Uterus (tissue), 4 donors: ENCODE measurements at places on chromosomes 7 and 10.

DNA sequence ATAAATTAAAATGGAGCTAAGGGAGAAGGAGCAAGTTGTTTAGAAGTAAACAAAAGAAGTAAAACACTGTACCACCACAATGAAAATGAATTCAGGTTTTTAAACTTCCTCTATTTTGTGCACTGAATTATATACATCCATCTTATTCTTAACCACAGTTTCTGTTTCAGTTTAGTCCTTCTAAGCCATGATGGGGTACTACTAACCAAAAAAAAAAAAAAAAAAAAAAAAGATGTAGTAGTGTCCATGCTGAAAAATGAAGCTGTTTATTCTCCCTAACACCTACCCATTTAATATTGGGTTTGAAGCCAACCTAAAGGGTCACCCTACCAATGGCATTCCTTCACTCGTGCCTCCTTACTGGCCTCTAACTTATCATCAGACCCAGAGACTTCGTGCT, 3.4 kb upstream of the BMPR1A start:
- no peak overlapping the region for H3K27ac ChIP-seq
- no peak overlapping the region for H3K4me3 ChIP-seq
- H3K27me3 ChIP-seq, result no peaks in the 10 kb centered on the region
- H3K4me1 ChIP-seq, result no peaks in the 10 kb centered on the region
- H3K36me3 ChIP-seq, result no peaks in the 10 kb centered on the region

GRCh38 chr7:3154881-3155494, 111.3 kb upstream of the CARD11 start:
- no peaks in the 10 kb centered on the region for H3K27me3 ChIP-seq
- no peak overlapping the region for H3K4me3 ChIP-seq
- no peaks in the 10 kb centered on the region for H3K4me1 ChIP-seq
- H3K36me3 ChIP-seq, result no peaks in the 10 kb centered on the region
- DNase-seq, result no peak
- H3K27ac ChIP-seq, result no peak overlapping the region

DNA sequence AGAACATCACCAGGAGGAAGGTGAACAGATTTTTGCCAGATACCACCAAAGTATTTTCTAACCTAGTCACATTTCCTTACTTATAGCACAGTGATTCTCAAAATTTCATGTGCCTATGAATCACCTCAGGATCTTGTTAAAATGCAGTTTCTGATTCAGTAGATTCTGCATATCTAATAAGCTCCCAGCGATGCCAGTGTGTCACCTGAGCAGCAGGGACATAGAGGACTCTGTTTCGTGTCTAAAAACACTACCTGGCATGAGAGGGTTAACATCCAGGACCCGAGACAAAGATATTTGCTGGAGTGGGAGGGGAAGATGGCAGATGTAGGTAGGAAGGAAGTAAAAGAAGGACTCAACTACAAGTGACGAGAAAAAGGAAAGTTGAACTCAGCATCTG, 252.1 kb upstream of the KMT2E start:
- no peak for DNase-seq
- H3K4me3 ChIP-seq, result no peak overlapping the region
- no peaks in the 10 kb centered on the region for H3K4me1 ChIP-seq
- H3K27me3 ChIP-seq, result no peaks in the 10 kb centered on the region
- H3K36me3 ChIP-seq, result no peaks in the 10 kb centered on the region

- H3K36me3 ChIP-seq, result no peaks in the 10 kb centered on the region
- H3K27me3 ChIP-seq, result no peaks in the 10 kb centered on the region
- no peak overlapping the region for H3K27ac ChIP-seq
- no peak overlapping the region for H3K4me3 ChIP-seq
- no peaks in the 10 kb centered on the region for H3K4me1 ChIP-seq
Observed at GRCh38 chr7:124076841-124077240, 44.0 kb upstream of the TMEM229A start.

- no peaks in the 10 kb centered on the region for H3K27me3 ChIP-seq
- no peak overlapping the region for H3K4me3 ChIP-seq
- no peaks in the 10 kb centered on the region for H3K36me3 ChIP-seq
- DNase-seq, result no peak
Observed at GRCh38 chr7:32680259-32681173, 185.2 kb downstream of the AVL9 start.

- no peaks in the 10 kb centered on the region for H3K27me3 ChIP-seq
- peaks cover 12% of the 10 kb centered on the region for H3K4me1 ChIP-seq
- no peaks in the 10 kb centered on the region for H3K36me3 ChIP-seq
- DNase-seq, result no peak
- peak overlapping the region; percentile 43 for H3K27ac ChIP-seq
- no peak overlapping the region for H3K4me3 ChIP-seq
Observed at GRCh38 chr10:102763037-102763607, 19.4 kb downstream of the WBP1L start.

- H3K4me1 ChIP-seq, result no peaks in the 10 kb centered on the region
- DNase-seq, result no peak
- no peak overlapping the region for H3K4me3 ChIP-seq
Observed at GRCh38 chr10:108411894-108412293, 1247.4 kb upstream of the SORCS1 start.

- H3K27me3 ChIP-seq, result no peaks in the 10 kb centered on the region
- H3K27ac ChIP-seq, result no peak overlapping the region
- no peak overlapping the region for H3K4me3 ChIP-seq
- no peak for DNase-seq
- no peaks in the 10 kb centered on the region for H3K36me3 ChIP-seq
Observed at GRCh38 chr7:50473531-50473930, 23.4 kb upstream of the FIGNL1 start.

DNA sequence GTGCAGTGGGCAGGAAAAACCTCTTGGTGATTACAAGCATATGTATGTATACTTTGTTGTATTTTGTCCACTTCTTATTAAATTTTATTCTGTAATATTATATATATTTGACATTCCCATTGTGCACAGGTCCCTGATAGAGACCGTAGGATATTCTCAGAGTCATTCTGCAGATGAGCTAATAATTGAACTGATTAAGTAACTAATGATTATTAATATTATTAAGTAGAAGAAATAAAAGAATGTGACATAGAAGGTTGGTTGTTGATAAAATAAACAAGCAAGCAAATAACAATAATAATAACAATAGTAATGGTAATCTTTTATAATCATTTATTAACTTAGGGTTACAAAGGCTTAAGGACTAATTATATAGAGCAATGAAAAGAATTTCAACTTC, 780.6 kb upstream of the ZWINT start:
- H3K36me3 ChIP-seq, result no peaks in the 10 kb centered on the region
- no peak overlapping the region for H3K27ac ChIP-seq
- H3K4me1 ChIP-seq, result no peaks in the 10 kb centered on the region
- no peaks in the 10 kb centered on the region for H3K27me3 ChIP-seq
- DNase-seq, result no peak

GRCh38 chr7:65269150-65269856, 104.4 kb upstream of the ZNF92 start:
- H3K4me1 ChIP-seq, result no peaks in the 10 kb centered on the region
- no peak overlapping the region for H3K27ac ChIP-seq
- no peak overlapping the region for H3K4me3 ChIP-seq
- H3K27me3 ChIP-seq, result no peaks in the 10 kb centered on the region
- peak; percentile 22 for DNase-seq

GRCh38 chr7:37356911-37357636, 91.6 kb downstream of the ELMO1 start:
- no peak overlapping the region for H3K27ac ChIP-seq
- H3K4me1 ChIP-seq, result no peaks in the 10 kb centered on the region
- no peak for DNase-seq
- H3K4me3 ChIP-seq, result no peak overlapping the region
- no peaks in the 10 kb centered on the region for H3K36me3 ChIP-seq
- no peaks in the 10 kb centered on the region for H3K27me3 ChIP-seq

- no peak for DNase-seq
- H3K27me3 ChIP-seq, result no peaks in the 10 kb centered on the region
- no peaks in the 10 kb centered on the region for H3K36me3 ChIP-seq
- H3K27ac ChIP-seq, result peak overlapping the region; percentile 17
- no peaks in the 10 kb centered on the region for H3K4me1 ChIP-seq
Observed at GRCh38 chr10:110138197-110138812, 69.1 kb upstream of the MXI1 start.
